DND-41 (cell line): ENCODE measurements at places on chromosomes 12 and 14.

DNA sequence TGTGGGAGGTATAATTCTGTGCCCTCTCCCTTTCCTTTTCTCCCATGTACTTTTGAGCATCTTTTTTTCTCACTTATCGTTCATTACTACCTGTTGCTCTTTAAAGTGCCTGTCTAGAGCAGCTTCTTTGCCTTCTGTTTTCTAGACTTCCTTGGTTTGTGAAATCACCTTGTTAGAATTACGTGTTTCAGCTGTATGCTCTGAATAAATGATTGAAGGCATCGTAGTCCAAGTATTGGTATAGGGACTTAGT lies 1.3 kb downstream of the NEDD1 start:
- DNase-seq, result no peak

GRCh38 chr12:31496257-31496656 lies 94.7 kb downstream of the DENND5B start:
- no peak for DNase-seq

- no peak for DNase-seq
These were observed 46.3 kb downstream of the CCDC88C start for GRCh38 chr14:91371011-91371989.

- no peak for DNase-seq
These were observed 33.3 kb downstream of the NT5DC3 start for GRCh38 chr12:103807561-103808238.

- DNase-seq, result no peak
These were observed 1.0 kb upstream of the VRTN start for GRCh38 chr14:74347097-74347794.
